Frontal cortex (tissue), 4 donors: ENCODE measurements at places on chromosomes 5 and 9. TPM values are rescaled to one million over a fixed set of nuclear protein-coding genes. Genes with fewer than 3 reads are reported as not detected.

UNC5A gene
- 6.1 TPM for total RNA-seq

DNA sequence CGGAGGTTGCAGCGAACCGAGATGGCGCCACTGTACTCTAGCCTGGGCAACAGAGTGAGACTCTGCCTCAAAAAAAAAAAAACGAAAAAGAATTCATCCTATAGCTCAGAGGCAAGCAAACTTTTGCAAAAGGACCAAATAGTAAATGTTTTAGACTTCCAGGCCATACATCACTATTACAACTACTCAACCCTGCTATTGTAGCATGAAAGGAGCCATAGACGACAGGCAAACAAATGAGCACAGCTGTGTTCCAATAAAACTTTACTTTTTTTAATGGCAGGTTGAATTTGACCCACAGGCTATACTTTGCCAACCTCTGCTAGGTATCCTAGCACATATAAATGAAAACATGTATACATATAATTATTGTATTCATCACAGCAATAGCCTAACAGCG, 58.9 kb upstream of the SLC30A5 start:
- no peak for DNase-seq

DNA sequence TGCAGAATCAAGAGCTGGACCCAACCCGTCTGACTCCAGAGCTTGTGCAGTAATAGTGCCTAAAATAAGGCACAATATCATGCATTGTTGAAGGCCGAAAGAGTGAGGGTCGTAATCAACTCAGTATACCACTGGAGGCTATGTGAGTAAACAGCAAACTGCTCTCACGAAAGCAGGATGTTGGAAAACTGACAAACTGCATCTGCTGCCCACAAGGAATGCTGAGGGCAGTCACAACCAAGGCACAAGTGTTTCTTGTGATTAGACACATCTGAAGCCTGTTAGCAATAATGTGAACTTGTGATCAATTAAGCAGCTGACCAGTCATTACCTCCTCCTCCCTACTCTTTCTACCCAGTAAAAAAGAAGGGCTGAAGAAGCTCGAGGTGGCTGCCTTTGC, 48.8 kb downstream of the TRPM3 start:
- DNase-seq = no peak

GRCh38 chr9:24765025-24765756, 219.5 kb upstream of the IZUMO3 start:
- DNase-seq = no peak

DNA sequence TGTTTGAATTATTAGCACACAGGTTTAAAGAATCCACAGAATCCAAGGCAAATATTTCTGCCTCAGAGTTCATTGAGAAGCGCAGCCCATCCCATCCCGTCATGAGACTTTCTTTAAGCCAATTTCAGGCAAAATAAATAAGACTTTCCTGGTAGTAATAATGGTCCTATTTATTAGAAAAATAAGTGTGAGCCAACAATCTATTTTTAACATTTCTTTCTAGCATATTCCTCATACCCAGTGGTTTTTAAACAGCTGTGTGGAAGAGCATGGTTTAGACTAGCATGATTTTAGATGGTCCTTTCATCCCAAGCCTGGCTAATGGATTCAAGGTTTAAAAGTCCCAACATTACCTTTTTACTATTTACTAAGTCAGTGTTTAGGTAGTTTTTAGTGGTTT, 125.8 kb downstream of the SCAMP1 start:
- DNase-seq = no peak

GRCh38 chr5:29379619-29380018, 1813.9 kb upstream of the CDH6 start:
- DNase-seq = no peak
